ENCODE measurements at places on chromosomes 1 and 21. TPM values are rescaled to one million over a fixed set of nuclear protein-coding genes. Genes with fewer than 3 reads are reported as not detected.

The CDC73 gene
- 44.5 TPM for total RNA-seq

The ORC1 gene
- total RNA-seq, result 10.5 TPM

The RGS1 gene
- total RNA-seq, result under 0.01 TPM

The SLC5A9 gene
- total RNA-seq, result not detected

The RGS8 gene
- total RNA-seq, result 0.28 TPM

The NCAM2 gene
- 11.6 TPM for total RNA-seq

The RAP1GAP gene
- 0.56 TPM for total RNA-seq

The HTR1D gene
- not detected for total RNA-seq

The FMO5 gene
- 0.19 TPM for total RNA-seq

The SUSD4 gene
- total RNA-seq, result under 0.01 TPM

The CDC42SE1 gene
- total RNA-seq, result 46.2 TPM

The DIO1 gene
- total RNA-seq, result not detected

Data from regular cardiac myocyte (primary cell).